NCI-H1694 (cell line): ENCODE measurements at places on chromosomes 12 and 14.
A peak's percentile ranks its signal among the peaks of the same experiment; 100 is the strongest.

DNA sequence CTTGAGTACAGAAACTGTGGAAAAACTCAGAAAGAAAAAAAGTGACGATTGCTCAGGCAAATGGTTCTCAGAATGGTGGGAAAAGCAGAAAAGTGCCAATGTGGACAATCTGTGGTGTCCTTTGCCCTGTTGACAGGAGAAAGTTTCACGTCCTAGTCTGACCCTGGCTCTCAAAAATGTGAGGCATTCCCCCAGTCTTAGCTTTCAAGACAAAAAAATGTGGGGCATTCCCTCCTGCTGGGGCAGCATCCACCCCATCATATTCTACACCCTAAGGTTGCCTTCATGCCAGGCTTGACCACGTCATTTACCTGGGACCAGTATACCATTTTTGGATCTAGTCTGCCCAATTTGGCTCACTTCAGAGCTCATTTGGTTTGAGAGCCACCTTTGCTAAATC, 20.7 kb upstream of the ANAPC7 start:
- DNase-seq, result no peak

- no peak for DNase-seq
Measured at GRCh38 chr12:97259098-97259497, 203.5 kb upstream of the RMST start.

DNA sequence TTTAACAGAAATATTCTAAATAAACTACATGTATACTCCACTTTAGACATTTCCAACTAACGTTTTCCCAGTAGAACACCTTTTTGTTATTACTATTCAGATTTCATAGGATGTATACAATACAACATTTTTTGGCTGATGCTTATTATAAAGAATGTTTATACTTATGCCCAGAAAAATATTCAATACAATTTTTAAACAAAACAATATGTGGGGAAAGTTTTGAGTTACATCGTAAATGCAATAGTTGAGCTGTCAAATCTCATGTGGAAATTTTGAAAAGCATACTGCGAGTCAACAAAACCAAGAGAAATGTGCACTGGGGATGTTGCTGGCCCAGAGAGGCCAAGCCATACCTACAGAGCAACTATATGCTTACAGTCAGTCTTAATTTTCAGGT, 18.2 kb upstream of the MON2 start:
- no peak for DNase-seq

DNA sequence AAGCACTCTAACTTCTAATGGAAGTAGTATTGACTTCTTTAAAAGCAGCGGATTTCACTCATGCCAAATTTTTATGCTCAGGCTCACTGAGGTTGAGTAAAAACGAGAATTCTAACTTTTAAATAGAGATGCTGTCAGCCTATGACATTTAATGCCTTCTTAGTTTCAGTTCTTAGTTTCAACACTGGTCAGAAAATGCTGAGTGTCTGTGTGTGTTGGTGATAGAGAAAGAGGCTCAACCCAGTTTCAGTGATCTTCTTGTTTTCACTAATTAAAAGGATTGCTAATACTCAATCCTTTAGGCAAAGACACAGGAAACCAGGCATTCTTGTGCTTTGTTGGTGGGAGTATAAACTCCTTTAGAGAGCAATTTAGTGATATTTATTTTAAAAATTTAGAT, 31.0 kb downstream of the PEBP1 start:
- no peak for DNase-seq

DNA sequence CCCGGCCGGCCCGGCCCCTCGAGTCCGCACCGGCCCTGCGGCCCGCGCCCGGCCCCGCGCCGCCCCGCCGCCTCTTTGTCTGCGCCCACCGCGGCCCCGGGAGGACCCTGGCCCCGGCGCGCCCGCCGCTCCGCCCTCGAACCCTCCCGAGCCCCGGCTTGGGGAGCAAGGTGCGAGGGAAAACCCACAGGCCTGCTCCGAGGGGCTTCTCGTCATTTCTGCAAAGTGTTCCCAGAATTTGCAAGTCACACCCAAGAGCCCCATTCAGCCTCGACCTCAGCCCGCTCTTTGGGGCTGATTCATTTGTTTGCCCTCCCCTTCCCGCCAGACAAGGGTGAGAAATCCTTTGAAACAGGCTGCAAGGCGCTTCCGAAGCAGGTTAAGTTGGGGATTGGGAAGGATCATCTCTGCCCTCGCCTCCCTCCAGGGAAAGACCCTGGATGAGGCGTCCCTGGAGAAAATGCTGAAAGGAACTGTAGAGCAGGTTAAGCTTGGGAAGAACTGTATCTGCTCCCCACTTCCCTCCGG, 325 bp upstream of the CLIP1 start:
- DNase-seq, result no peak

- DNase-seq, result peak; percentile 45
Measured at GRCh38 chr12:57127726-57128518, at the start of gene LRP1. Gene LRP1 (plus strand): TSS chr12:57128483. CDS start chr12:57128965, 482 bp downstream.

- DNase-seq, result no peak
Measured at GRCh38 chr12:47218191-47218654, 138.5 kb upstream of the AMIGO2 start.

DNA sequence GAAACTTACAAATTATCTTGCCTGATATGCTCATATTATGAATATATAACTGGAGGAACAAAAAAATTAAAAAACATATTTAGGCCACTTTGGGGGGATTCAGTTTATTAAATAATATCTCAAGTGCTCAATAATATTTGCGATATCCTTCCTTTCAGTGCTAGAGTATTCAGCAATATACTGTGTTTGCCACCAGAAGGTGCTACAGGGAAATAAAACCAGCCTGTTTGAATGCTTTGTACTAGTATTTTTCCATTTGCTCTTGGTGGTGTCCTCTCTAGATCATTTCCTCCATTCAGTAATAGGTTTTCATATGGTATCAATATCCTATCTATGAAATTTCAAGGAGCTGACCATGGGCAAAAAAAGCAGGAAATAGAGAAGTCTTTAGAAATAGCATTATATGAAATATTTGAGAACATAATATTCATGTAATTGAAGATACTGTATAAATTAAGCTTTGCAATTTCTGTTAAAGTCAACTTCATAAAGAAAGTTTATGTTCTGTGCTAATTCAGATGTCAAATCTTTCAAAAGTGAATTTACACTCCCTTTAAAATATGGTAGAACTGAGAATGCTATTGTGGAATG, 106.2 kb upstream of the NAV3 start:
- DNase-seq, result peak; percentile 44

DNA sequence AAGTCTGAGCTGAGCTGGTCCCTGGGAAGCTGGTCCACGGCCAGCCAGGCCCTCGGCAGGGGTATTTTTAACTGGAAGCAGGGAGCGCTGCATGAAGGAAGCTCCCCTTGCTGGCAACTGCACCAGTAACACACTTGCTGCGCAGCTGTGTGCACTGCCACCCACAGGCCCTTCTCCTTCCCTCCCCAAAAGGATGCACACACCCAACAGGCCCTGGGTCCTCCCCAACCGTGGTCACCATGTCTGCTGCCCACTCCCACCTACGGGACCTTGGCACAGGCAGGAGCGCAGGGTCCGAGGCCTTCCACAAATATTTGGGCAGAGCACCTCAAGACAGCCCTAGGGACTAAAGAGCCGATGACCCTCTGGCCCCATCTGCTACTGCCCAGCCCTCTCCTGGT, 157.0 kb upstream of the PRMT8 start:
- no peak for DNase-seq

- DNase-seq, result no peak
Measured at GRCh38 chr12:6345319-6346091, 3.6 kb upstream of the TNFRSF1A start.

GRCh38 chr14:51079085-51079484, 15.8 kb downstream of the TRIM9 start:
- DNase-seq, result no peak

DNA sequence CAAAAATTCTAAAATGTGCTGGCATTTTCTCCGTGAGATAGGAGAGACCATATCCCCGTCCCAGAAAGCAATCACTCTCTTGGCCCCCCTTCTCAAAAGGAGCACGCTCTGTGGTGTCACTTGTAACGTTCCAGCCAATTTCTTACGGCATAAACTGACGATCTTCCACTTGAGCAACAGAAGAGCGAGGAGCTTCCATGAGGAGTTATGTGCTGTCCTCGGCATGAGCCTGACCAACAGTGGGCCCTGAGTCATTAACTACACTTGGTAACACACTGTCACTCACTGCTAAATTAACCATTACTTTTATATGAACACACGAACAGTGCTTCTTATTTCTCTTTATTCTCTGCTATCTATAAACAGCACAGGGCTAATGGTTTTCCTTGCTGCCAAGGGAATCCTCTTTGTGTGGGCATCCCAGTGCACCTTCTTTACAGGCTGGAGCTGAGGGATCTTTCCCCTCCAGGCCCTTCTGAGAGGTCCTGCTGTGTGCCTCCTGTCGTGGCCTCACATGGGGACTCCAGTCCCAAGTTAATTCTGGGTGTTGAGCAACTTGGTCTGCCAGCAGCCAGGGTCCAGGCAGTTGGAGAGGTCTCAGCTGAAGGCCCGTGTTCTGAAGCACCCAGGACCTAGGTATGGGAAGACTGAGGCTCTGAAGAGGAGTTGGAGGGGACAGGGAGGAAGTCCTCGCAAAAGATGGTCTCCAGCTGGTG, 9.4 kb downstream of the SLC6A13 start:
- DNase-seq, result no peak

DNA sequence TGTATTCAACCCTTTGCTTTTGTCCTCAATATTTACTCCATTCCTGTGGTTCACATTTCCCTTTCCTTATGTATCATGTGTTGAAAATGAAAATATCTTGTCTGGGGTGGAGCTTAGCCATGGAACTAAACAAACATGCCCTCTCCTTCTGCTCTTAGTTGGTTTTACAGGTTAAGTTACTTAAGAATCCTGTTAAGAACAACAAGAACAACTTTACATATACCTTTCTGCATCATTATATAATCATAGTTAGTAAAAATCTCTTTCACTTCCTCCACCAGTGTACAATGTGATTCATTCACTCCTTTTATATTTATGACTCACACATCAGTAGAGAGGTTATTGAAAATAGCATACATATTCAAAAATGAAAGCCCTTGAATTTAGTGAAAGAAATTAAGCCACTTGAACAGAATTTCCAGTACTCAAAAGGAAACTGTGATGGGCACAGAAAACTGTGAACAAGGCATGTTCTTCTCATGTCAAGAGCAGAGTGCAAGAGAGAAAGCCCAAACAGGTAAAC, 307.7 kb downstream of the CCDC91 start:
- DNase-seq, result no peak

DNA sequence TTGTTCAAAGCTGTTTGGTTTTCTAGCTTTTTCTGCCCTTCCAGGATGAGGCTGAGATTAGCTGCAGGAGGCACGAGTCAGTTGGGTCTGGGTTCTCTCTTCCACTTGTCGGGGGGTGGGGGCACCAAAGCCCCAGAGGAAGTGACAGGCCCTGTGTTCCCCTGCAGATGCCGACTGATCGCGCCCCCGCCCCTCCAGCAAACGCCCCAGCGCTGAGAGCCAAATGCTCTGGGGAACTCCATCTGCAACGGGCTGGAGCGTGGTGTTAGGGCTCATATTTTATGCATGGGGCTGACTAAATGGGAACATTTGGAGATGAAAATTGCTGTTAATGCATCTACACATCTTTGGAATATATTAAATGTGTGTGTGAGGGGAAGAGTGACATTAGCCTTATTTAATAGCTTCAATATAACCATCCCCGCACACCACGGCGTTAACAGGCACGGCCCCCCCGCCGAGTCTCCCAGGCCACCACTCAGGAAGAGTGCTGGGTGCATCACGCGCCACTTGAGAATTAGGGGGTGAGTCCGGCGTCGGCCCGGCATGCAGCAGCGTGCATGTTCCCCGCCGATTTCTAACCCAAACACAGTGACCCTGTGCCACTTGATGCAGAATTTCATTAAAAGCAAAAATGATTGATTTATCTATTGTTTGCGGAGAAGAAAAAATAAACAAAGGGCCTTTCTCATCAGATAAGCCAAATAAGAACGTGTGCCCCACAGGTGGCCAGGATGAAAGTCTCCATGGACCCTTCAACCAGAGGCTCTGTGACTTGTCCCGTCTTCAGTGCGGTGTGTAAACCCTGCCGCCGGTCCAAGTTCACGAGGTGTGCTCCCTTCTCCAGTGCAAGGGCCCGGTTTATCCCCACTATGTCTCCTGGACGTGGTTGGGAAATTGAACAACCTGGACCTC, 165.0 kb upstream of the RTL1 start:
- no peak for DNase-seq

DNA sequence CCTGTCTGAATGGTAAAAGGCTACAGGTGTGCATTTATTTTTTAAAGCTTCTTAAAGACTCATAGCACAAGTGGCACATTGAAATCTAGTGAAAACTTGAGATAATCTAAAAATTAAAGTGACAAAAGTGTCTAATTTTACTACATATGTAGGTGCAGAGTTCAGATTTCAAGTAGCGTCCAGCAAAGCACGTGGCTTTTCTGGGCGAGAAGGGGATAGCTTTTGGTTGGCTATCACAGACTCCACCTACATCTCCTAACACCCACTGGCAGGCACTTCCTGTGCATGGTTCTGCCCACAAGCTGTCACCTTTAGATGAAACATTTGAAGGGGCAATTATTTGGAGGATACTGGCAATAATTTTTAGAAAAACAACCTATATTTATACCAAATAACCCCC, 1.9 kb upstream of the PITPNM2 start:
- DNase-seq, result no peak
